ENCODE measurements at places on chromosomes 1 and 21.

- no peak for DNase-seq
Observed at GRCh38 chr21:45403825-45404729, 888 bp upstream of the COL18A1 start.

DNA sequence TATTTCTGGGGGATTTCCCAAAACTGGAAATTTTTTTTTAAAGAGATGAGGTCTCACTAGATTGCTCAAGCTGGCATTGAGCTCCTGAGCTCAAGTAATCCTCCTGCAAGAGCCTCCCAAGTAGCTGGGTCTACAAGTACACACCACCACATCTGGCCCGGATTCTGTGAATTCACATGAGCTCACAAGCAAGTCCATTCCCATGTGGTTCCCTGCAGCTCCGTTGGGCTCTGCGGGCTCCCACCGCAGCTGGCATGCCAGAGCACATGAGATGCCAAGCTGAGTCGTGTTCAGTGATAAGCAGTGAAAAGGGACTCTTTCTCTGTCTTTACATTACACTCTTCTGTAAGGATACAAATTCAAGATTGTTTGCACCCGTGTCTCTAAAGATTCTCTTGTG is 21.9 kb upstream of the TTF2 start:
- DNase-seq, result no peak

GRCh38 chr1:8831340-8831739 is 13.9 kb upstream of the RERE start:
- no peak for DNase-seq

DNA sequence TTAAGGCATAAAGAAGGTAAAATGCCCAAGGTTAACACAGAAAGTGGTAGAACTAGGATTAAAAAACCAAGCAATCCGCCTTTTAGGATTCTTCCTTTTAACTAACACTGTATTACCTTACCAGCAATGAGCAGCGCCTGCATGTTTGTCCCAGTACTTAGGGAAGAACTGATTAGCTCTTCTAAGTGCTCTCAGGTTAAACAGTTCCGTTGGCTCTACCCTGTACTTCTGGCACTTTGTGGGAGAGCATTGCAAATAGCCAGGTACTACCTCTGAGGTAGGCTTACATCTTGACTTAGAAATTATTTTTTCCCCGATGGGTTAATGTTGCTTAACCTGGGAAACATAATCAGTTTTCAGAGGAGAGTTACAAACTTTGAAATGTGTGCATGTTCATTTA is 21.5 kb downstream of the DHX9 start:
- no peak for DNase-seq

DNA sequence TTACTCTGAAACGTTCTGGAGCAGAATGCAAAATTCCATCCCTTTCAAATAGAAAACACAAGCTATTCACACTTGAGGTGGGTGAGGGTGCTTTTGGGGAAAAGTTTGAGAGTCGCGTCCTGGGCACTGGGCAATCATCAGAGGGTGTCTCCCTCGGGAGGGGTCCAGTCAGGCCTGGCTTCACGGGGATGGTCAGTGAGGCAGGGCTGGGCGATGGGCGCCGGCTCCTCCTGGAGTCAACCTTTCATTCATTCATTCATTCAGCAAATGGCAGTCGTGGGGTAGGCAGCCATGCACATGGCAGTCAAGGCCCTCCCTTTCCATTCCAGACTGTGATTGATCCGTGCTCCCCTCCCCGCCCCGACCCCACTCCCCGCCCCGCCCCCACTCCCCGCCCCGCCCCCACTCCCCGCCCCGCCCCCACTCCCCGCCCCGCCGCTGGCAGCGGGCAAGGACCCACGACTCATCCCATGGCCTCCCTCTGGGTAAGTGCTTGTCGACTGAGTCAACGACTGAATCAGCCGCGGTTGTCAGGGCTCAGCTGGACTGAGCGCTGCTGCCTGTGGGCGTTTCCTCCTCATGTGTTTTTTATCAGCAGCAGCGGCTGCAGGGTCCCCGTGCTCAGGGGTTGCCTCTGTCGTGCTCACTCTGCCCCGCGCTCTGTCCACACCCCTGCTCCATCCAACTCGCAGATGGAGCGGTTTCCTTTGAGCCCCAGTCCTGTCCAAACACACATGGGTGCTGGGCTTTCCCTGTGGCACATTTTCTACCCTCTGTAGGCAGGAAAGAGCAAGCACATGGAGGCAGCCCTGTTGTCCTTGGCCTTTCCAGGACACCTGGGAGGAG is 12.5 kb upstream of the SPSB1 start:
- DNase-seq, result no peak

DNA sequence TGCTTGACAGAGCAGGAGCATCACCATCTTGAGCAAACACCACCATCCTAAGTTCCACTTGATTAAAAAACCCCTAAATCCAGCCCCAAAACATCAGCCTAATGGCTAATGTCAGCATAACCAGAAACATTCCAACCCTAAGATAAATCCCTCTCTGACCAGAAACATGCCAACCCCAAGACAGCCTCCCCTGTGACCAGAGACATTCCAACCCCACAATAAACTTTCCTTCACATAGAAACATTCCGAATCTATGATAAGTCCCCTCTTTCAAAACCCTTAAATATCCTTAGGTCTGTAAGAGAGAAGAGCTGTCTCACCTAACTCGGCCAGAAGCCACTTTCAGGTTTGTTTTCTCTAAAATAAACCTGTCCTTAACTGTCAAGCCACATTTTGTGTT is 17.4 kb upstream of the SLC2A5 start:
- no peak for DNase-seq

Measured in NCI-H524 treated with DMSO at 0.1 percent for 48 hours (cell line).